Esophagus squamous epithelium (tissue), 5 donors: ENCODE measurements at places on chromosomes 5 and 9. TPM values are rescaled to one million over a fixed set of nuclear protein-coding genes. Genes with fewer than 3 reads are reported as not detected.

Gene ESM1
- total RNA-seq, result 0.95 TPM

Gene IRX4
- 36.2 TPM for total RNA-seq

Gene GRIN1
- total RNA-seq, result not detected

Gene PCDHGA6
- total RNA-seq, result 2.1 TPM

Gene PCDHGC5
- 0.26 TPM for total RNA-seq

Gene SLC6A7
- total RNA-seq, result not detected

Gene COL23A1
- 0.44 TPM for total RNA-seq

Gene LRRTM2
- total RNA-seq, result 0.04 TPM

Gene SLC25A2
- total RNA-seq, result 2.2 TPM

Gene DDX4
- not detected for total RNA-seq

GRCh38 chr9:97703437-97704344, 6.6 kb upstream of the XPA start:
- peak overlapping the region; percentile 67 for H3K27ac ChIP-seq
- no peak overlapping the region for H3K4me3 ChIP-seq
- H3K36me3 ChIP-seq, result no peaks in the 10 kb centered on the region

DNA sequence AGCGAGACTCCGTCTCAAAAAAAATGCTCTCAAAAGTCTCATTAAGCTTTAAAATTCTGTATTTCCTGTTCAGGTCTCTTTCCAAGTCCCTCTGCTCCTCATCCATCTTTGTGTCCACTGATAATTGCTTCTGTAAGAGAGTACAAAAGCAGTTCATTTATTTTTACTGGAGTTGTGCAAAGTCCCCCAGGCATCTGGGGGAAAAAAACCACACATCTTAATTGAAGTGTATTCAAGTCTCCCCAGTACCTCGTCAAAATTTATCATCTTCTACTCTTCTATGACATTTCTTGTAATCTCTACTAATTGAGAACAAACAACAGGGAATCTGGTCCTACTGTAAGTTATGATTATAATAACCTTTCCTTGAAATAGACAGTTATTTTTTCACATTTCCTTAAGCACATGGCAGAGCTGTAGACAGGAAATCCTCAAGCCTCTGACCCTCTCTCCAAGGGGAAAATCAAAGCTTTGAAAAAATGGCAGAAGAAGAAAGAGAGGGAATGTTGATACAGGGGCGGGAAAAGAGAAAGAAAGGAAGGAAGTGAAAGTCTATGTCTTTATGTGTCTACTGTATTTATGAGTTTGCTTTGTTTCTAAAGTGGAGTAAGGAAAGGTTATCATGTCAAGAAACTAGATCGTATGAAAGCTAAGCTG, 51.5 kb downstream of the RAI14 start:
- H3K36me3 ChIP-seq, result no peaks in the 10 kb centered on the region
- peaks cover 18% of the 10 kb centered on the region for H3K4me1 ChIP-seq
- H3K27ac ChIP-seq, result no peak overlapping the region

- no peaks in the 10 kb centered on the region for H3K36me3 ChIP-seq
- H3K27me3 ChIP-seq, result no peaks in the 10 kb centered on the region
- DNase-seq, result no peak
- peaks cover 14% of the 10 kb centered on the region for H3K4me1 ChIP-seq
- H3K27ac ChIP-seq, result no peak overlapping the region
These were observed 82.1 kb downstream of the AMBP start for GRCh38 chr9:113995963-113996362.

GRCh38 chr9:84278130-84278529, 62.4 kb downstream of the SLC28A3 start:
- H3K4me1 ChIP-seq, result no peaks in the 10 kb centered on the region
- H3K27me3 ChIP-seq, result no peaks in the 10 kb centered on the region
- no peak overlapping the region for H3K4me3 ChIP-seq
- no peak for DNase-seq
- H3K36me3 ChIP-seq, result no peaks in the 10 kb centered on the region

DNA sequence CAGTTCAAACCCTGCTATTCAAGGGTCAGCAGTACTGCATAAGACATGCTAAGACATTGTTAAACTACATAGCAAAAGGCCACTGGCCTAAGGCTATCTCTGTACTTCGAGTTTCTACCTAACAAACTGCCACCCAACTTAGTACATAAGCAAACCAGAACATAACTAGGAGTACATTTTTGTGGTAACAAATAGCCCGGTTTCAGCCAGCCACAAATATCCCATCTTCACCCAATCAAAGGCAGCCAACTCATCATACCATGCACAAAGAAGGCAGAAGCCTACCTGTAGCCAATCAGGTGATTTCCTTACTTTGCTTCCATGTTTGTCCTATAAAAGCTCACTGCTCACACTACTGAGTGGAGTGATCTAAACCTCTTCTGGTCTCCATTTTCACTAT, 201.4 kb downstream of the SMARCA2 start:
- no peak overlapping the region for H3K27ac ChIP-seq
- H3K36me3 ChIP-seq, result no peaks in the 10 kb centered on the region
- DNase-seq, result no peak
- H3K4me1 ChIP-seq, result no peaks in the 10 kb centered on the region
- H3K4me3 ChIP-seq, result no peak overlapping the region

DNA sequence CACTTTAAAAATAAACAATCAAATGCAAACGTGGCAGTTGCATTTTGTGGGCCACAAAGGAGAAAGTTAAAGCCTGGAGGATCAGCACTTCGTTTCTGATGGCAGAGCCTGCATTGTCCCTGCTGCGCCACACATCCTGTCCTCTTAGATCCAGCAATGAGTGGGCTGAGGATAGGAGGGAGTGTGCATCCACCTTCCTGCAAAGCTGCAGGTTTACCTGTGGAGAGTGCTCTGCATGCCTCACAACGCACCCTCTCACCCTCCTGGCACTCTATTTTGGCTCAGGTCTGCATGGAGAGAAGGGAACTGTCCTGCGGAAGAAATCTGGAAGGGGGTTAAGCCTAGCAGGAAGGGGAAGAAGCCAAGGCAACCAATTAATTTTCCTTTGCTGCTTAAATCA, 212.2 kb upstream of the SLC24A2 start:
- no peaks in the 10 kb centered on the region for H3K36me3 ChIP-seq
- H3K27me3 ChIP-seq, result no peaks in the 10 kb centered on the region
- H3K27ac ChIP-seq, result no peak overlapping the region
- no peaks in the 10 kb centered on the region for H3K4me1 ChIP-seq

- no peaks in the 10 kb centered on the region for H3K4me1 ChIP-seq
- no peak overlapping the region for H3K4me3 ChIP-seq
- H3K27me3 ChIP-seq, result no peaks in the 10 kb centered on the region
- no peak overlapping the region for H3K27ac ChIP-seq
These were observed 258.3 kb upstream of the ADAMTSL1 start for GRCh38 chr9:18215626-18216025.

GRCh38 chr5:92852219-92852618, 728.8 kb downstream of the NR2F1-AS1 start:
- no peak overlapping the region for H3K4me3 ChIP-seq
- H3K27me3 ChIP-seq, result no peaks in the 10 kb centered on the region
- no peak overlapping the region for H3K27ac ChIP-seq
- no peak for DNase-seq
- H3K4me1 ChIP-seq, result no peaks in the 10 kb centered on the region
- H3K36me3 ChIP-seq, result no peaks in the 10 kb centered on the region

DNA sequence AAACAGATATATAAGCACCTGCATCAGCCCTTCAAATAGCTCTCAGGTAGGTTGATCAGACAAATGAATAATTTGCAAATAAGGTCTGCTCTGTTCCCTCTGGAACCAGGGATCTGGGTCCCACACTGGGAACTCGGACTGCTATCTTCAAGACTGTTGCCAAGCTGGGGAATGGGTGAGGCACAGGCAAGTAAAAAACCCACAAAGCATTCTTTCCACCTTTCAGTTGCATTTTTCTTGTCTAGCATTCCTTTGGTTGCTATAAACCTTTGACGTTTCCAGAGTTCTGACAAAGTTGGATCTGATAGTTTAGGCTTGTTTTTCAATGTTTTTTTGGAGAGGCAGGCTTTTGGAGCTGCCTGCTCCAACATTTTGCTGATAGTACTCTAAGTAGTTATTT, 20.1 kb downstream of the FBXL17 start:
- H3K27me3 ChIP-seq, result no peaks in the 10 kb centered on the region
- no peaks in the 10 kb centered on the region for H3K36me3 ChIP-seq
- no peak for DNase-seq

GRCh38 chr5:87164409-87164808, 103.3 kb upstream of the RASA1 start:
- no peaks in the 10 kb centered on the region for H3K4me1 ChIP-seq
- H3K27me3 ChIP-seq, result no peaks in the 10 kb centered on the region
- no peaks in the 10 kb centered on the region for H3K36me3 ChIP-seq
- no peak for DNase-seq
- H3K4me3 ChIP-seq, result no peak overlapping the region

DNA sequence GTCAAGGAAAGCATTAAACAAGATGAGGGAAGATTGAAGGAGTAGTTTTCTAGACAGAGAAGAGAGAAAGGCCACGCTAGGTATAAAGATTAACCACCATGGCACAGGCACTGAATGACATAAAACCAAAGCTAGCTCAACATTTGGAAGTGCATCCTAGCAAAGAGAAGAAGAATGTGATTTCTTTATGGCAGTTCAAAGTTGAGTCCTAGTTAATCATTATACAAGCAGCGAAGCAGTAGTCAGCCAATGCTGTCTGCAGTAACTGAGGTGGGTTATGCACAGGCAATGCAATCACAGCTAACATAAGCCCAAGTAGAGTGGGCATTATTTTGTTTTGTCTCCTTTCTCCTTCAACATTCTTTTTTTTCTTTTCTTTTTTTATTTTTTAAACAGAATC, 24.0 kb upstream of the ANKRD31 start:
- no peak overlapping the region for H3K27ac ChIP-seq
- H3K27me3 ChIP-seq, result no peaks in the 10 kb centered on the region
- no peaks in the 10 kb centered on the region for H3K36me3 ChIP-seq
- H3K4me1 ChIP-seq, result no peaks in the 10 kb centered on the region
- no peak overlapping the region for H3K4me3 ChIP-seq

GRCh38 chr5:142971303-142972013, 201.3 kb downstream of the ARHGAP26 start:
- H3K27me3 ChIP-seq, result no peaks in the 10 kb centered on the region
- H3K36me3 ChIP-seq, result no peaks in the 10 kb centered on the region
- H3K4me1 ChIP-seq, result no peaks in the 10 kb centered on the region
- no peak overlapping the region for H3K4me3 ChIP-seq
- DNase-seq, result no peak

DNA sequence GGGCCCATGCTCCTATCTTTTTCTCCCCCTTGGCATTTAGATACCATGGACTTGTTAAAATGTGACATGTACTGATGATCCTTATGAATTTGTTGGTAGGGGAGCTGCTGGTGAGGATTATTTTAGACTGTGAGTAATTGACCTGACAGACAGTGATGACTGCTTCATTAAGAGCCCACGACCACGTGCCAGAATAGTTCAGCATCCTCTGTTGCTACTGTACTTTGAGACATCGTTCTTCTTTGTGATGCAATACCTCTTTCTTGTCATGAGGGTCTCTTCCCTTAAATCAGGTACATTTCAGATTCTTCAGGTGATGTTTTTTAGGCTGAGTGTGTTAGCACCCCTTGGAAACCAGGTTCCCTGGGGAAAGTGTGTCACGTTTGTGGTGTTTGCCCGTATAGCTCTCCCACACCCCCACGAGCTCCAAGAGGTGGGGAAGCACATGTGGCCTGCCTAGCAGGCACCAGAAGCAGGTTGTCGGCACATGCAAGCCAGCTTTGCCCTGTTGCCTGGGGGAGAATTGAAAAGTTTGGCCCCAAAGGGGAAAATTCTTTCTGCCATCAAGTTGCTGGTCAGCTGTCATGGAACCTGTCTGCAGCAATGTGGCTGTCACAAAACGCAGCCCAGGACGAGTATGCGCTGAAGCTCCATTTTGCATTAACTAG, 25.1 kb downstream of the QRFP start:
- no peak for DNase-seq
- no peaks in the 10 kb centered on the region for H3K27me3 ChIP-seq
- H3K4me1 ChIP-seq, result peaks cover 68% of the 10 kb centered on the region
- no peak overlapping the region for H3K4me3 ChIP-seq

- H3K4me3 ChIP-seq, result no peak overlapping the region
- no peak overlapping the region for H3K27ac ChIP-seq
- no peaks in the 10 kb centered on the region for H3K4me1 ChIP-seq
- H3K27me3 ChIP-seq, result no peaks in the 10 kb centered on the region
These were observed 47.3 kb upstream of the SUB1 start for GRCh38 chr5:32538031-32538547.

GRCh38 chr5:132953710-132954109, 9.7 kb downstream of the AFF4 start:
- peaks cover 43% of the 10 kb centered on the region for H3K36me3 ChIP-seq
- peaks cover 64% of the 10 kb centered on the region for H3K4me1 ChIP-seq
- no peak for DNase-seq
- H3K27ac ChIP-seq, result no peak overlapping the region
- H3K27me3 ChIP-seq, result no peaks in the 10 kb centered on the region

- no peak overlapping the region for H3K4me3 ChIP-seq
- H3K36me3 ChIP-seq, result no peaks in the 10 kb centered on the region
- H3K27ac ChIP-seq, result no peak overlapping the region
- H3K4me1 ChIP-seq, result no peaks in the 10 kb centered on the region
These were observed 59.1 kb downstream of the GOLM1 start for GRCh38 chr9:86039991-86040860.

DNA sequence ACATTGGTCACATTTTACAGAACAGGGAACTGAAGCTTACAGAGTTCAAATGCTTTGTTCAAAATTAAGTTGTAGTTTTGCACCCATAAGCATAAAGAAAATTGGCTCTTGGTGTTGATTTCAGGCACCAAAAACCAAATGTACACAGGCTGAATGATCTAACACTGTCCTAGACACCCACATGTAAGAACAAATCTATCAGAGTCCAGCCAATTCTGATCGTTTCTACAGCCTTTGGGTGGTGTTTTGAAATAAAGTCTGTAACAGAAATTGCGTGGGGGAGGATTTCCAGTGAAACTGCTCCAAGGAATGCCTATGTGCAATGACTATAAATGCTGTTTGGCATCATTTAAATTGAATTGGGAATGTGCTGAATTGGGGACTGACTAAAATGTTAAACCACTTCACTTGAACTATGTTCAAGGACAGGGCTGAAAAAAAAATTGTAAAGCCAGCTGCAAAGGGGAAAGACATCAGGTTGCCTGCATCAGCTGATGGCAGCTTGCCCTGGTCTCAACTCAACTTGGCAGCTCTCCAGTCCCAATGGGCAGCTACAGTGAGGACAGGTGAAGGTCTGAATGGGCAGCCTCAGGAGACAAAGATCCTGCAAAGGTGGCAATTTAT, 92.2 kb upstream of the TRPC7 start:
- no peaks in the 10 kb centered on the region for H3K36me3 ChIP-seq
- no peaks in the 10 kb centered on the region for H3K4me1 ChIP-seq
- H3K27me3 ChIP-seq, result no peaks in the 10 kb centered on the region

- no peak overlapping the region for H3K27ac ChIP-seq
- no peaks in the 10 kb centered on the region for H3K27me3 ChIP-seq
- DNase-seq, result no peak
- no peak overlapping the region for H3K4me3 ChIP-seq
- H3K4me1 ChIP-seq, result no peaks in the 10 kb centered on the region
These were observed 159.2 kb upstream of the WWC1 start for GRCh38 chr5:168132241-168132641.
